ENCODE measurements at places on chromosomes 12 and 14. TPM values are rescaled to one million over a fixed set of nuclear protein-coding genes. Genes with fewer than 3 reads are reported as not detected.

DNA sequence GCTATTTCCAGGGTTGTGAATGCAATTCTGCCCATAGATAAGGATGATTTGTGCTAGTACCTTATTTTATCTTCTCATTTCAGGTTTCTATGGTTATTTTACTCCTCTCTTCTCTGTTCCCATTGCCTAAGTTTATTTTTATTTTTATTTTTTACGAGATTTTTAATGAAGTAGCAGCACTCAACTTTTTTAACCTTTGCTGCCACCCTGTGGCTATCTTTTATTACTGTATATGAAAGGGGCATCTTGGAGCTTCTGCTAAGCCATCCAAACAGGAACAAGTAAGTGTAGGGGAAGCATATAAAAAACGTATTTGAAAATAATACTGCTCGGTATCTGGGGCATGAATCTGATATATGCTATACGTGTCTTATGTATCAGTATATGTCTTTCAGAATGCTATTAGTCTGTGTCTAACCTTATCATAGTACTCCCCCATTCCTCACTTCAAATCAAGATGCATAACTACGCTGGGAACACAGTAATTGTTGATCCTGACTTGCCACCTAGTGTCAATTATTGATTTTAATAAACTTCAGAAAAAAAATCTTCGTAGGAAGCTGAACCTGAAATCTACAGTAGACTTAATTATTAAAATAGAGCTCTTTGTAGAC, 60.3 kb downstream of the KLRG1 start:
- DNase-seq, result peak; percentile 69

- DNase-seq, result no peak
Observed at GRCh38 chr12:112837629-112838197, 46.2 kb downstream of the RPH3A start.

DNA sequence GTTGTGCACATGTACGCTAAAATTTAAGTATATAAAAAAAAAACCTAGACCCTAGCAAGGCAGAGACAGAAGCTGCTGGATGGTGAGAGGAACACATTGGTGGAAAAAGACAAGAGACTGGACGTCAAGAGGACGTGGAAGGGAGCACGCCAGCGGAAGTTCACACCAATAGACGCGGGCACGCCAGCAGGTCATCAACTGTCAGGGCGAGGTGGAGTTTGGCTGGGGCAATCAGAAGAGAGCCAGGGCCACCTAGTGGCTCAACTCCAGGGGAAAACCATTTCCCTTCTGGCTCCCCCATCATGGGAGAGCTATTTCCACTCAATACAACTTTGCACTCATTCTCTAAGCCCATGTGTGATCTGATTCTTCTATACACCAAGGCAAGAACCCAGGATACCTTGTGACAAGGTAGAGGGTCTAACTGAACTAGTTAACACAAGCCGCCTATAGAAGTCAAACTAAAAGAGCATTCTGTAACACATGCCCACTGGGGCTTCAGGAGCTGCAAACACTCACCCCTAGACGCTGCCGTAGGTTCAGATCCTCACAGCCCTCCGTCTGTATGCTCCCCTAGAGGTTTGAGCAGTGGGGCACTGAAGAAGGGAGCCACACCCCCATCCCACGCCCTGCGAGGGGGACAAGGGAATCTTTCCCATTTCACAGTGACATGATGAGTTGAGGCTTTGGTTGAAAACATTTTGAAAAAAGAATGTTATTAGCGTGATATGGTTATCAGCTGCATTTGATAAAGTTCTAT, 702.7 kb downstream of the TMTC2 start:
- no peak for DNase-seq

- DNase-seq, result peak; percentile 39
Observed at GRCh38 chr12:39272871-39273655, 169.9 kb downstream of the KIF21A start.

GRCh38 chr12:122058549-122059149, 19.9 kb upstream of the MLXIP start:
- DNase-seq, result no peak

DNA sequence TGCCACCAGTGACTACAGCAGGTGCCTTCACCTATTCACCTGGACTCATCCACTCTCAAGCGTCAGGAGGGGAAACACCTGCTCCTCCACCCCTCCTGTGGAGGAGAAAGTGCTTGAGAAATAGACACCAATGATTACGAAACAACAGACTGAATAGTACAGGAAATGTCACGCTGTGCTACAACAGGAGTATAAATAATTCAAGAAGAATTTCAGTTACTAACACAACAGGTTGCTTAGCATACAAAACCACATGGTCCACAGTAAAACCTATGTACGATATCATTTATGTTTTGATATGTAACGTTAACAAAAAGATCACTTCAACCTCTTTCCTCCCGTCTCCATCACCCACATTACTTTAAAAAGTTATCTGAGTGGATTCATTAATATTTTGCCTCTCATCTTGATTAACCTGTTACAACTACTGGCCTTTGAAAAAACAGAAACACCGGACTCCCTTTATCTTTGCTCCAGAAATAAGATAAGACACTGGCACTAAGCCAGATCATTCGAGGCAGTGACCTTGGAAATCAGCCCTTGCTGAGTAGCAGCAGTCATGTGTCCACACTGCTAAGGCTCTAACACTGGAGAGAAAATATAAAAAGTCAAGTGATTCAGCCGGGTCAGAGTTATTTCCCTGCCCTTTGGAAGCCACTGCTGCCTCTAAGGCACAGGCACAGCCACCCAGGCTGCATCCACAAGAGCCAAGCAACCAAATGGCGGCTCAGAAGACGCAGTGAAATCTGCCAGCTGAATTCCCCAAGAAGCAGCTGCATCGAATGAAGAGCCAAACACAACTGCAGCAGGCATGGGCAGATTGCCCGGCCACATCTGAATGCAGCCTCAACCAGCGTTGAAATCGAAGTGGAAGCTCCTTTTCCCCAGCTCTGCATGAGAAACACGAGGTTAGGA, 40.9 kb downstream of the NT5DC3 start:
- no peak for DNase-seq

DNA sequence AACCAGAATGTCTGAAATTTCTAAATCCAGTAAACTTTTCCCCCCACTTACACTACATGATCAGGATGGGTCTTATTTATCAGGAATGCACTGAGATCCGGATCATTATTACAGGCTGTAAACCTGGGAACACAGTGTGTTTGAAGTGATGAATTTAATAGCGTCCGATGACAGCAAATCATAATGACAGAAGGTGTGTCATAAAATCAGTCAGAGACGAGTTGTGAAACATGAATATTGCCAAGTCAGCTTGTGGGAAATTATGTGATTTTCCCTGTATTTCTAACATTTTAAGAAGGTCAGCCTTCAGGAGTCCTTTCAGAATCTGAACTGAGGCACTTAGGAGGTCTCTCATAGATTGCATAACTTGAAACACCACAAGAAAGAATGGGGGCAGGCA, 36.7 kb downstream of the RERG start:
- DNase-seq, result no peak

GRCh38 chr14:34642595-34642994, 12.6 kb upstream of the SNX6 start:
- DNase-seq, result no peak

- DNase-seq, result peak; percentile 32
Observed at GRCh38 chr14:20782280-20782890, 1.3 kb downstream of the RNASE6 start.

DNA sequence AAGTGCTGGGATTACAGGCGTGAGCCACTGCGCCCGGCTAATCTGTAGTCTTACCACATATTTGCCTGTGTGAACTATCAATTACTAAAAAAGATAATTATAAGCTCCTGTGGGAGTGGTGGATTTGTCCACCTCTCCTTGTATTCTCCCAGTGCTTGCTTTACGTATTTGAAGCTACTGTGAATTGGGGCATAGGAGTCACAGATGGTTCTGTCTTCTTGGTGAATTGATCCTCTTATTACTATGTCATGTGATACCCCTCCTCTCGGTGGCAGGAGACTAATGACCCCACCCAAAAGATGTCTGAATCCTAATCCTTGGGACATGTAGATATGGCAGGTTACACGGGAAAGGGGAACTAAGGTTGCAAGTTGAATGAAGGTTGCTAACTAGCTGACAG, 11.8 kb downstream of the GPR132 start:
- DNase-seq, result no peak

- DNase-seq, result no peak
Observed at GRCh38 chr14:68957775-68958174, 21.3 kb downstream of the ACTN1 start.

DNA sequence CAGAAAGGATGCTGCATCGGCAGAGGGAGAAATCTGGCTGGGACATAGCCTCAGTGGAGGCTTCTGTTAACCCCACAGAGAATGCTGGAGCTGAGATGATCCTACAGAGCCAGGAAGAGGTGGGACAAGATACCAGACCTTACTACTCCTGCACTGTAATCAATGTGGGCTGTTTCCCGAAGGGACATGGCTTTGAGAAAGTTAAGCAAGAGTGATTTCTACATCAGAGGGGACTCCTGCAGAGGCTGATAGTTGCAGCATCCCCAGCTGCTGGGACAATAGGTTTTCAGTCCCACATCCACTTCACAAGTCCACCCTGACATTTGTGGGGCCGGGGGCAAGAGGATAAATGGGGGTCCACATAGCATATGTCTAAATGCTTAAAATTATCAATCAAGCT, 22.5 kb upstream of the CMKLR1 start:
- DNase-seq, result no peak

DNA sequence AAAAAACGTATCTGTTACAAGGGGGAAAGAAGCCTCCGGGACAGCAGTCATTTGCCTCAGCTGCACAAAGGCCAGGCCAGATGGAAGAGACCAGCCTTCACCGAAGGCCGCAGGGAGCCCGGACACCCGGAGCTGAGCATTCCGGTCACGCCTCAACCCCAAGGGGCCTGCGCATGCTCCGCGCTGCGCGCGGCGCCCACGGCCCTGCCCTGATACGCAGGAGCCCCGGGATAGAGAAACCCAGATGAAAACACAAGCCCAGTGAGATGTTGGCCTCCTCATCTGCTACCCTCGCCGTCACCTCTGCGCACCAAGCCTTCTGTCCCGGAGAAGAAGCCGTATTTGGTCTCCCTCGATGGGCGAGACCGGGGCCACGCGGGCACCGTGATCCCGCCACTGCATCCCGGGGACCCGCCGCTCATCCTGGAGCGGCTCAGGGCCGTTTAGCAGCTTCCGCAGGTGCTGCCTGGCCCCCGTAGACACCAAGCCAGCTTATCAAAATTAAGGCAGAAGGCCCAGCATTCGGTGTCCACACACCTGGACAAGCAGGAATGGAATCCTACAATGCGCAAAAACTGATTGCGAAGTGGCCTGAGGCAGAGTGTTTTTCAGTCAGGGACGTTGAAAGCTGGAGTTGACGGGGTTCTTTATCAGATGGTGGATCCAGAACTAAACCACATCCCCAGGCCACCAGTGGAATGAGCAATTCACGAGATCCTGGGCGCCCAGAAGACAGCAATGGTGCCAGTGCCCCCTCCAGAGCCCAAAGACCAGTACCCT, 2.6 kb downstream of the OR8S1 start:
- no peak for DNase-seq

- DNase-seq, result no peak
Observed at GRCh38 chr14:105286759-105287144, 14.0 kb downstream of the BRF1 start.

DNA sequence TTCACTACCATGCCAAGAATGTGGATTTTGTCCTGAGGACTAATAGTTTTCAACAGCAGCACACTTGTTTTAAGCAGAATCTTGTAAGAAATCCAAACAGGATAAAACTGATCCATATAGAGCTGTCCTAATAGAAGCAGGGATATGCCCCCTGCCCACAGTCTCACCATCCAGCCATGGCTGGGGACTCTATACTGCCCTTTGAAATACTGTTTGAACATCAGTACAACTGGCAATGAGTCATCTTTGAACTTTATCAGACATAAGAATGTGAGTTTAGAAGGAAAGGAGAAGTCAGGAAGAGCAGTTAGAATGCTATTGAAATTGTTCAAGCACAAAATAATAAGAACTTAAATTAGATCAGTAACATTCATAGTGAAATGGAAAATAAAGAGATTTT, 3.8 kb upstream of the C12orf42 start:
- DNase-seq, result no peak

- DNase-seq, result no peak
Observed at GRCh38 chr12:12776261-12776660, 9.2 kb upstream of the APOLD1 start.

DNA sequence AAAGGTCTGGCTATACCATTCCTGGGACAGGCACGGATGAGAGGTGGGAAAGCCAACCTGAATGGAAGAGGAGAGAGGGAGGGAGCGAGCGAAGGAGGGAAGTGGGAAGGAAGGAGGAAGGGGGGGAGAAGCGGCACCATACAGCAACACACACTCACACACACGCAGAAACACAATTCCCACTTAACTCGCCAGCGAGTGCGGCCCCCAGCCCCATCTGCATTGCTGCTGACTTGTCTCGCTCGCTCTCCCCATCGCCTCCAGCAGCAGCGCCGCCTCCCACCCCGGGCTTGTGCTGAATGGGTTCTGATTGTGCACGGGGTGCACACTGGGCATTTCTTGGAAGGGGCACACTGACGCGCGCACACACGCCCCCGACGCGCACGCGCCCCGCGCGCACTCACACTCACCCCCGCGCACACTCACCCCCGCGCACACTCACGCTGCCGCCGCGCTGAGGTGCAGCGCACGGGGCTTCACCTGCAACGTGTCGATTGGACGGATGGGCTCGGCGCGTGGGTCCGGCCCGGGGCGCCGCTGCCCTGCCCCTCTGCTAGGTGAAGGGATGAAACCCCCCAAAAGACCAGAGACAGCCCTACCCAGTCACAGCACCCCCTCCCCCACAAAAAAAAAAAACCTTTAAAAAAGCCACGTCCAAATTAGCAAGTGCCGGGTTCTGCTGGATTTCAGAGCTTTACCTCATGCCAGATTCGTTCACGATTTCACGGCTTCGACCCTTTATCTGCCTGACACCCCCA, 685 bp downstream of the GRIN2B start:
- no peak for DNase-seq

- no peak for DNase-seq
Observed at GRCh38 chr14:80447392-80447791, 236.1 kb upstream of the DIO2 start.

DNA sequence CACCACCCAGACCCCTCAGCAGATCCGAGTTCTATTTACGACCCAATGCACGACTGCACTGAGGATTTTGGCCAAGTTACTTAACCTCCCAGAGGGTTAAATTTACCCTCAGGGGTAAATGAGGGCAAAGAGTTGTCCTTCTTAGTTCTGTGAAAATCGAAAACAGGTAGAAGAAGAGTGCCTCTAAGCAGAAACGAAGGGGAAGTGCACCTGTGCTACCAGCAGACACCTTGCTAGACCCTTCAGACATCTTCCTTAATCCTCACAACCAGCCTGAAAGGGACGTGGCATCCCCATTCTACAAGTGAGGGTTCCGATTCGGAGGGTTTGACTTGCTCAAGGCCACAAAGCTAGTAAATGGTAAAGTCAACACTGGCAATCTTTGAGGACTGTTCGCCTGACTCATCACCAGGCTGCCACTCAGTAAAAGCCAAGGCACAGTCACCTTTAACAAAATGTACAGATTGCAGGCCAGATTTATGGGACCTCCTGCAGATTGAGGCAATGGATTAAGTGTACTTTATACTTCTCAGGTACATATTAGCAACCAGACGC, 1.6 kb downstream of the GSG1 start:
- DNase-seq, result no peak

GRCh38 chr12:101552277-101552676, 42.5 kb upstream of the MYBPC1 start:
- DNase-seq, result no peak

CSAD gene
- total RNA-seq, result 33.3 TPM

SERPINA3 gene
- not detected for total RNA-seq

KLHL42 gene
- total RNA-seq, result 15.2 TPM

TDRD9 gene
- 0.60 TPM for total RNA-seq

NEMF gene
- 89.1 TPM for total RNA-seq

CCDC177 gene
- total RNA-seq, result not detected

SLC22A17 gene
- total RNA-seq, result 3.0 TPM

CCDC197 gene
- not detected for total RNA-seq

RPS6KA5 gene
- 42.1 TPM for total RNA-seq

Data from activated CD4-positive, alpha-beta T cell treated with anti-CD3 and anti-CD28 coated beads, Interleukin-2, amount 10 ng/mL, durations not matched to agents 7 days and 5 days (primary cell).